ENCODE measurements at places on chromosomes 3 and 15.

DNA sequence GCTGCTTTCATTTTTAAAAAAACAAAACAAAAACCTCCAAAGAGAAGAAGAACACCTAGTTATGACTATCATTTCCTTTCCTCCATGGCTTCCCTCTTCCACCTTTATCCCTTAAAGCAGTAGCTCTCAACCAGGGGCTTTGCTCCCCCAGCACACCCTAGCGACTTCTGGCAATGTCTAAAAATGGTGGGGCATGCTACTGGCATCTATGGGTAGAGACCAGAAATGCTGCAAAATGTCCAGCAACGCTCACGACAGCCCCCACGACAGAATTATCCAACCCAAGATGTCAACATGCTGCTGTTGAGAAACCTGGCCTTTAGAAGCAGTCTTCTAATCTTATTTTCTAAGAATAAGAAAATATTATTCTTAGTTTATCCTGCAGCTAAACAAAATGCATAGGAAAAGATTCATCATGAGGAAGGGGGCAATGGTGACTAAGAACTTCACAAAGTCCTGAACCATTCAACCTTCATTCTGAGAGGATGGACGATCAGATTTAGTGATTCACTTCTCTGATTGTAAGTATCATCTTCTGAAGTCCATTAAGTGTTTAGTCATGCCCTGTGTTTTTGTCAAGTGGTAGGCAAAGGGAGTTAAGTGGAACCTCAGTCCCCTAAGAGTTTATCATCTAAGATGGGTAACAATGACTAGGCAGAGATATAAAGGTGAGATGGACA lies 81.7 kb downstream of the CCNL1 start:
- no peak for DNase-seq

- DNase-seq, result peak; percentile 54
Measured at GRCh38 chr3:45143673-45144671, 2.2 kb downstream of the CDCP1 start.

DNA sequence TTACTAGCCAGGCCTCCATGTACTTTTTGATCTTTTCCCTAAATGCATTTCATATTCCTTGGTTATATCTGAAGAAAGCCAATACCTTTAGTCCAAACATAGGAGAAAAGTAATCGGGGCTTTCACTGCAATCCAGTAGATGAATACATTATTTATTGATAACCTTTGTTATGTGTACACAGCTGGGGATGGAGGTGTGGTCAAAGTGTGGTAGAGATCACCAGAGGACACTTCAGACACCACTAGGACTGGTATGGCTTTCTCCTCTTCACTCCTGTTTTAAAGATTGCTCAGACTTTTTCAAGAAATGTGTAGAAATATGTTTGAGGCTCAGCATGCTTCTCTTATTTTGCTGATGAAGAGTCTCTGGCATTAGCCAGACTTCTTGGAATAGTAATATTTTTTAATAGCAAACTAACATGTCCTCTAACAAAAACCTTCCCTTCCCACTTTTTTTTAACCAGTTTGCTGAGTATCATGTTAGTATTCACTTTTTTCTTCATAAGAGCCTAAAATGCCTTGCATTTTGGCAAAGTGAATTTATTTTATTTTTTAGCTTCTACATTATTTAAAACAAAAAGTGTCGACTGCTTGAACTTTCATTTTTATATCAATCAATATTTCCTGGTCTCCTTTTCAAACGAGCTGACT lies 65.6 kb upstream of the MBNL1 start:
- no peak for DNase-seq

DNA sequence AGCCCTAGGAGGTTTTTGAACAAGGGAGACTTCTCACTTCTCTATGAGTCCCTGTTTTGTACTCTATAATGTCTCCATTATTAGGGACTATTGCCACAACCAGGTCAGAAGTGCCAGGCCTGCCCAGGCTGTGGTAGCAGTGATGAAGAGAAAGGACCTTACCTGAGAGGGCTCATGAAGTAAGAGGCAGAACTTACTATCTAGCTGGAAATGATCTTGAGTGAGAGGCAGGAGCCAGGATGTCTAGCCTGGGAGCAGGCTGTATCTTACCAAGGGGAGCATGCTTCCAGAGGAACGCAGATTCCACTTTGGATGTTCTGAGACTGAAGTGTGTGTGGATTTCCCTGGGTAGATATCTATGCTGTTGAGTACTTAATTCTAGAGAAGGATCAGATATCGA lies 93.3 kb downstream of the RPL39L start:
- no peak for DNase-seq

GRCh38 chr15:33780011-33780768 lies 188.1 kb upstream of the CHRM5 start:
- no peak for DNase-seq

DNA sequence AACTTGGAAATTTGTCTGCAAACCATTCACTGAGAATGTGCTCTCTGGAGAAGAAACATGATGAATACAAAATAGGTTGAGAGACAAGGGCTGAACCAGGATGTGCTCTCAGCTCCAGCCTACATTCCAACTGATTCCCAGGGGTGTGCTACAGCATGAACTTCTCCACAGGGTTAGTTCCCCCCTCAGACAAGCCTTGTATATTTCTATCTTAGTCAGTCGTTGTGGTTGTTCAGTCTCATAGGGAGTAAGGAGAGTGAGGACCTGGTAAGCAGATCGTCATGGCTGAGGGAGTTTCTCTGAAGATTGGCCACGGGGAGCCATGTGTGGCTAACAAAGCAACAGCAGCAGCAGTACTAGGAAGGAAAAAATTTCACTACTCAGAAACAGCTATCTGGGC lies 919.7 kb upstream of the CADM2 start:
- no peak for DNase-seq

- no peak for DNase-seq
Measured at GRCh38 chr3:173886-174285, 22.7 kb upstream of the CHL1 start.

GRCh38 chr3:124809039-124809438 lies 78.1 kb downstream of the ITGB5 start:
- DNase-seq, result no peak

DNA sequence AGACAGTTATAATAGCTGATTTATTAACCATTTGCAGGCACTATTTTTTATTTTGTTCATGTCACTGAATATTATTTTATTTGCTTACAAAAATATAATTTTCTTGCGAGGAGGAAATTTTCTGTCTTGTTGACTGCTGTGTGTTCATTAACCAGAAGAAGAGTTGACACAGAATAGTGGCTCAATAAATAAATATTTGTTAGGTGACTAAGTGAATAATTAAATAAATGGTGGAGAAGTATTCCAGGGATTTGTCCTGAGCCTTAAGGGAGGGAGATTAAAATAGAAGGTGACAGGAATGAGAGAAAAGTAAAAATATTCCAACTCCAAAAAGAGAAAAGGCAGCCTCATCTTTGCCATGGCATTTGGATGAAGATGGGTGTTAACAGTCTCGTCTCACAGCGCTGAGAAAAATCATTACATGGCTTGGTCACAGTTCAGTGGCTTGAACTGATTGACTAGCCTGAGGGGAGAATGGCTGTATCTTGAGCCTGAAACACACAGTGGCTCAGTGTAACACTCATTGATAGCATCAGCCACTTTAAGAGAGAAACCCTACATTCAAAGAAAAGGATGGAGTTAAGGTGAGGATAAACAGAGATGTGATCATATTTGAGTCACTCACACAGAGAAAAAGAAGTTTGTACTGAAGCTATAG lies 449.9 kb upstream of the NAALADL2 start:
- DNase-seq, result no peak

DNA sequence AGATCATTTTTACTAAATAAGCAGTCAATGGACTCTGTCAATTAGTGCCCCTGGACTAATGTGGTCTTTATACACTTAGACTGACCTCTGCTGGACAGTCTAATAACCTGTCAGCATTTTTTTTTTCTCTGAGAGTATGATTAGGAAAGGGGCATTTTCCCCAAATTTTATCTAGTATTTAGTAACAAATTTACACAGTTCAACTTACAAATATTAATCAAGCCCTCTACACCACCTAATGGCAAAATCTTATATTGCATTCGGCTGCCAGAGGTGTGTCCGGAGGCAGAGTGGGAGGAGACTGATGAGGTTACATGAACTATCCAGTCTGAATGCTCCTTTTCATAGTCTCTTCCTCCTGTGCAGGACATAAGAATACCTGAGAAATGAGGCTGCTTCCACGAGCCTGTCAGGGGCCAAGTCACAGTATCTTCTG lies 36.0 kb upstream of the COLQ start:
- DNase-seq, result peak; percentile 67

- peak; percentile 38 for DNase-seq
Measured at GRCh38 chr15:52115598-52116427, 3.2 kb upstream of the BCL2L10 start.

- DNase-seq, result peak; percentile 84
Measured at GRCh38 chr3:128804017-128804810, 75.2 kb upstream of the ACAD9 start.

DNA sequence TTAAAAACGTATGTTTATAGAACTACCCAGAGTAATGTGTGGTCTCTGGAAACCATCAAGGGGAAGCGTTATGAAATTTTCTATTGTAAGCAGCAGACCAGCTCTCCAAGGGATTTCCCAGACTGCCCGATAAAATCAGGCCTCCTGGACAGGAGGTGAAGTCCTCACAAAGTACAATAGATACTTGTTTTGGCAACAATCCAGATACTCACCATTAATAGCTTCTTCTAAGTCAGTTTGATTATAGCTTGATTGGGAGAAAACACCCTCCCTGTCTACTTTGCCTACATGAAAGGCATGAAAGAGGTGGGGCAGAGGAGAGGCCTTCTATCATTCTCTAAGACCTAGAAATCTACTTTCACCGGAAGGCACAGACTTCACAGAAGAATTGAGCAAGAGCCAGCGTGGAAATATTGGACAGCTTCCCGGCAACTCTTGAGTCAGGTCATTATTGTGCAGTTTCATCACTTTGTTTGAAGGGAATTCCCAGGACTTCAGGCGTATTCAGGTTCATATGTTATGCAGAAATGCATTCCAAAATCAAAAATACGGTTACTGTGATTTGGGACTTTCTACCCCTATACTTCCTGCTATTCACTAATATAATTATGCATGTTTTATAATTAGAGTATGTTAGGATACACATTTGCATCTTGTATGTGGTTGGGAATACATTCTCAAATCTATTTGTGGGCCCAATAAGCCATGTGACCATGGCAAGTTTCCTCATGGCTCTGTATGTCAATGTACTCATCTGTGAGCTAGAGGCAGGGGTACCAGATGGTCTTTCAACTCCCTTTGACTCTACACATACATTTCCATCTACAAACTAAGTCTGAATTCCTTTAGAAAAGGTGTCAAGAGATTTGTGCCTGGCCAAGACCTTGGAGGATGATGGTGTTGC lies 103.5 kb downstream of the CD47 start:
- DNase-seq, result peak; percentile 96

DNA sequence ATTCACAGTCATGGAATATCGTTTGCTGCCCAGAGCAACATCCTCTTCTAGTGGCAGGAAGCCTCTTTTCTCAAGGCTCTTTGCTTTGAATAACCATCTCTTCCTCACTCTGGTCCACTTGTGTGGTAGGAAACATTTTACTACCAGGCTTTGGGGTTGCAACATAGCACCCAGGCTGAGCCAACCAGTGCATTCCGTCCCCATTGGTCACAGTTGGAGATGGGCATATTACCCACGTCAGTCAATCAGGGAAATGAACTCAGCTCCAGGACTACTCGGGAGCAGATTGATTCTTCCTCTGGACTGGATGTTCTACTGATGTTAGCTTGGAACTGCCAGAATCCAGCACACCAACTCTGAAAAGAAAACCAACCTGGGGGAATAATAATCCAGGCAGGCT lies 4.2 kb upstream of the PEX5L start:
- DNase-seq, result no peak

DNA sequence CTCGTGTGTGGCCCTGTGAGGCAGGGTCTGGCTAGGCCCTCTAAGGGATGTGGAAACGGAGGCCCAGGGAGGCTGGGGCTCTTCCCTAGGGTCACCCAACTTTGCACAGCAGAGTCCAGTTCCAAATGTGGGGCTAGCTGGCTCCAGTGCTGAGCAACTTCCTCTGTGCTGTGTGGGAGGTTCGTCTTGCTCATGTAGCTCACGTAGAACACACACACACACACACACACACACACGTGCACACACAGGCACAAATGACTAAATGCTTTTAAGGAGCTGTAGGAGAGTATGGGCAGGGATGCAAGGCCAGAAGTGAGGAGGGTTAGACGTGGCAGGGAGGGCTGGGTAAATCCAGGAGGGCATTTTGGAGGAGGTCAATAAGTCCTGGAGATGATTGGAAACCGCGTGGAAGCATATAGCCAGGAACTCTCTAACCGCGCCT lies 213.8 kb downstream of the RPLP1 start:
- peak; percentile 5 for DNase-seq

GRCh38 chr3:122969585-122970469 lies 57.7 kb downstream of the SEMA5B start:
- peak; percentile 21 for DNase-seq

- no peak for DNase-seq
Measured at GRCh38 chr15:69540622-69541021, 88.0 kb downstream of the RPLP1 start.

DNA sequence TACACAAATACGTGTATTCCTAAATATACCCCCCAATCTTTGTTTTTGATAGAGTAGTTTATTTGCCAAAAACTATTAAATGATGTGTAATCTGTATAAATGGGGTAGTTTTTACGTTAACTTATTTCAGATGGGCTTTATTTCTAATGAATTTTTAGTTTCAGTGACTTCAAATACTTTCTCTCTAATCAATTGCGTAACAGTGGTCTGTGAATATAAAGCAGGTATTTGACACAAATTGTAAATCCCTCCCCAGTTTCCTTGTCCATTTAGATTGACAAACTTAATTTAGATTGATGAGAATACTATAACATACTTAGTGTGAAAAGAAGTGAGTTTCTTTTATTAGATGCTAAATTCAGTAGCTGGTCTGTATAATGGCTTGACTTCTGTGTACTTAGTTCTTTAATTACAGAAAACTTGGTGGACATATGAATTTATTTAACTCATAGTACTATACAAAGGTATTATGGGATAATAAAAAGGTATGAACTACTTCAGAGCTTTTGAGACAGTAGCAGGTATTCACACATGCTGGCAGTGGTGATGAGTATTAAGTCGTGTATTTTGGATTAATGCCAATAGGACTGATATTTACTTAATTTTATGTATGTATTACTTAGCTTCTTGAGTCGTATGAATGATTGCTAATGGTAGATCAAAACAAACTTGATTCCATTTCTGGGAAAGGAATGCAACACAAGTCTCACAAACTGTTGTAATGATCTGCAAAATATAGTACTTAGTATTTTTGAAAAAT lies 81.6 kb downstream of the STT3B start:
- DNase-seq, result peak; percentile 35

DNA sequence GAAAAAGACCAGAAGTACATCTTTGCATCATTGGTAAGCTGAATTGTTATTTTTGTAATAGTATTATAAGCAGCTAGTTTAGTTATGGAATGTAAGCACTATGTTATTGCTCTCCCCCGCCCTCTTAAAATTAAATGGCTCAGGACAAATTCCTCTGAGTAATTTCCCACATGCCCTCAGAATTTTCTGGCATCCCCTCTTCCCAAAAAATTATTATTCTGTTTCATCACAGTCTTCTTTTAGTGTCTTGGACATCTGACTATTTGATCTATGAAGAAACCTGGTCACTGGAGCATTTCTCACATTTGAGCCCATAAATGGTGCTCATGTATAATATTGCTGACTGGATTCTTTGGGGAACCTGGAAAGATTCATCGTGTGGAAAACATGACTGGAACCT lies 68.3 kb downstream of the KLHL25 start:
- DNase-seq, result peak; percentile 88

GRCh38 chr15:92582206-92582605 lies 73.4 kb downstream of the FAM174B start:
- DNase-seq, result no peak
